Stimulated activated memory B cell treated with anti-CD40 and anti-IgM and Interleukin-4, amounts not matched to agents 10 μg/mL and 1 μg/mL and 100 μg/mL, for 72 hours (primary cell): ENCODE measurements at places on chromosomes 13 and 19.

GRCh38 chr19:18340190-18340989, at the start of gene PGPEP1:
TSS of gene PGPEP1 (plus strand) at chr19:18340598. CDS start at chr19:18340682, 84 bp downstream.
- peak; percentile 83 for ATAC-seq

- ATAC-seq = no peak
Observed at GRCh38 chr19:33668968-33669367, 47.2 kb downstream of the CHST8 start.

GRCh38 chr13:44489751-44490150, 86.4 kb downstream of the TSC22D1 start:
- ATAC-seq = no peak

DNA sequence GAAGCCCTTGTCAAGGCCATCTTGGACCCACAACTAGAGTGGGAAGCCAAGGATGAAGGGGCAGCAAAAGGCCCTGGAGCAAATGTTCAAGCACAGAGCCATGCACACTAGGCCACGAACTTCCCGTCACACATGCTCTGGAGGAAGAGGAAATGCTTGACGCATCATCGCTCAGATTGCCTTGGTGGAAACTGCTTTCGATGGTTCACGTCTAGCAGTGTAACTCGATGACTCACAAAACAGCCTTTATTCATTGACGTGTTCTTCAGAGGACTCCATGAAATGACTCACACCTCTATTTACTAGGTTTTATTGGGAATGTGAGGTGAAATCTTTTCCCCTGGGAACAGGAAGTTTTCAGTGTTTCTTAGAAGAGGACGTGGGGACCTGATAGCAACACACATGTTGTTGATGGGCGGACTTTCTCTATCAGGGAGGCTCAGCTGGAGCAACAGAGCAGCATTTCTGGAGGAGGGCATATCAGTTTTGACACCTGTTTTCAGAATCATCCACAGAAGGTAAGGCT, 79.8 kb upstream of the FLT1 start:
- ATAC-seq = no peak

DNA sequence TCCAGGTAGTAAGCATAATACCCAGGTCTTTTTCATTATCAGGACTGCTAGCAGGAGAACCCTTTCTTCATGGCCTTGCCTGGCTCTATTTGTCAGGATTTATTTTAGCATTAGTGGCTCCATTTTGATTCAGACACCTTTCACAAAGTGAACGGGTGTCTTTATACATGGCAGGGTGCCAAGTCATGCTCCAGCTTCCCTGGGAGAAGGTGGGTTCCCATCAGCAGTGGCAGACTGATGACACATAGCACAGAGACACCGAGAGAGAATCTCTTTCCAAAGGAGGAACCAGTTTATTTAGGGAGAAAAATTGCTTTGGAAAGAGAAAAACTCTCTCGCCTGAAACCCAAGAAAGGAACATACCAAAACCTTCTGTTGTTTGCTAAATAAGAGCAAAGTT, 135.3 kb upstream of the TMTC4 start:
- no peak for ATAC-seq

- ATAC-seq = peak; percentile 90
Observed at GRCh38 chr19:42386974-42387707, 3.0 kb downstream of the CNFN start.

DNA sequence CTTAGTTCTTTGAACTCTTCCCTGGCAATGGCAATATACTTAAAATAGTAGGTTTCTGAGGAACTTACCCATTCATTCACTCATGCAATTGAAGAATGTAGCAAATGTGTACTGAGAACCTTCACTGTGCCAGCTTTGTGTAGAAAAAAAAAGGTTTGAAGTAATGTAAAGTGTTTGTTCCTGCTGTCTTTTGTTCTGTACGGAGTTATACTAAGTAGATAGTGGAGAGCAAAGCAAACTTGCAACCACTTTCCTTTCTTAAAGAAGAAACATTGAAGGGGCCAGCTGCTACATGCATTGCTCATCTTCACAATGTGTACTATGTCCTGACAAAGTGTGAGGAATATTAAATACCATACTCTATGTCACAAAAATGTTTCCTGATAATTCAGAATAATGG, 68.9 kb upstream of the FREM2 start:
- ATAC-seq = no peak

- no peak for ATAC-seq
Observed at GRCh38 chr13:48678316-48678715, 24.6 kb downstream of the CYSLTR2 start.

DNA sequence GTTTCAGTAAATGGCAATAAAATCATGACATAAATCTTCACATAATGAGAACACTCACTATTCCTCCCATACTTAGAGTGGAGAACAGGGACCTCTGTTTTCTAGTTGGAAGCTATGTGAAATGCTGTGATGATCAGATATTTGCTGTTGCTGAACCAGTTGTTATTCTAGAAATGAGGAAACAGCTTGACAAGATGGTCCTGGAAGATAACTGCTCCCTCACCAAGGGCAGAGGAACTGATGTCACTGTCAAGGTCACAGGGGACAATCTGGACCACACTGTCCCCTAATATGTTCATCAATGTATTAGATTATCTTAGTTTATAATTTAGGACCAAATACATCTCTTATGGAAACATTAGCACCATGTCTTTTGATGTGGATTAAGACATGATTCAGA, 1173.3 kb downstream of the PCDH17 start:
- ATAC-seq = no peak

GRCh38 chr13:67048084-67048820, 181.9 kb downstream of the PCDH9 start:
- peak; percentile 41 for ATAC-seq

GRCh38 chr19:38958301-38958700, 17.2 kb downstream of the FBXO17 start:
- no peak for ATAC-seq
